Caudate nucleus (tissue), 63 donors: ENCODE measurements at places on chromosomes 4 and X.

- DNase-seq = no peak
These were observed 374.2 kb upstream of the F9 start for GRCh38 chrX:139156356-139156755.

GRCh38 chr4:102500696-102501446, at the start of gene NFKB1:
TSS of gene NFKB1 (plus strand) at chr4:102501359. CDS start at chr4:102525519, 24,160 bp downstream.
- DNase-seq = peak; percentile 43

DNA sequence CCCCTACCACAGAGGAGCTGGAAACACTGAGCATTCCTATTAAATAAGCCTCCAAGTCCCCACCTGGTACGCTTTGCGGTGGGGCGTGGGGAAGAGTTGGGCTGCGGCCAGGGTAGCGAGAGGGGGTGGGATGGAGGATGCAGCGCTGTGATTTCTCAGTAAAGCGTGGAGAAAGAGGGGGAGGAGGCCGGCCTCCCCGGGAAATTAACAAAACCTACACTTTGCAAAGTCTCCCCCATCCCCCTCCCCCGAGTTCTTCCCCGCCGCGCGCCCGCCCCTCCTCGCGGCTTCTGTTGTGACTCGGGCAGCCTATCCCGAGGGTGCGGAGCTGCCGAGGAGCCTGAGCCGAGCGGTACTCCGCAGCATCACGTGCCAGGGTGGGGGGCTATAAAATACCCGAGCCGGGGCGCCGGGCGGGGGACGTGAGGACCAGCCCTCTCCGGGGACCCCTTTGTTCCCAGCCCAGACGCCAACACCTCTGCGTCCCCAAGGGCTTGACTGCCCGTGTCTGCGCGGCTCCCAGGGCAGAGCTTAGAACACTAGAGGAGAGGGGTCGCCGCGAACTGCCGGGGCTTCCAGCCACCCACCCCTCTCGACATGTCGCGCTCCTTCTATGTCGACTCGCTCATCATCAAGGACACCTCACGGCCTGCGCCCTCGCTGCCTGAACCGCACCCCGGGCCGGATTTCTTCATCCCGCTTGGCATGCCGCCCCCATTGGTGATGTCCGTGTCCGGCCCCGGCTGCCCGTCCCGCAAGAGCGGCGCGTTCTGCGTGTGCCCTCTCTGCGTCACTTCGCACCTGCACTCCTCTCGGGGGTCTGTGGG, at the start of gene GSX2:
GSX2 (plus strand) TSS at position 416 of the 827 bp plus-strand sequence; CDS start at position 598, 182 bp downstream.
- no peak for DNase-seq

GRCh38 chr4:133045288-133045687, 103.8 kb upstream of the PCDH10 start:
- DNase-seq = no peak

GRCh38 chr4:113759696-113760093, 1.8 kb downstream of the CAMK2D start:
- no peak for DNase-seq

DNA sequence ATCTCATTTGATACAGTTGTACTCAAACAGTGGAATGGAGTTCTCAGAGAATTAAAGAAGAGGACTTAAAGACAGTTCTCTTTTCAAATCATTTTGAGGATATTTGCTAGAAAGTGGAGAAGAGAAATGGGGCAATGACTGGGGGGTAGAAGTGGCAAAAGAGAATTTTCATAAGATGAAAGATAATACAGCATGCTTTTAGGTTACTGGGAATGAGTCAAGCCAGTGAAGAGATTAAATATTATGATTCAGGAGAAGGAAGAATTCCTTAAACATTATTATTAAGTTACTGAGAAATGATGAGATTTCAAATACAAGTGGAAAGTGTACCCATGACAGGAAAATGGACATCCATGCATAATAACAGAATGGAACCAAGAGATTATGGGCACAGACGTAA, 219.0 kb upstream of the DKK2 start:
- no peak for DNase-seq

DNA sequence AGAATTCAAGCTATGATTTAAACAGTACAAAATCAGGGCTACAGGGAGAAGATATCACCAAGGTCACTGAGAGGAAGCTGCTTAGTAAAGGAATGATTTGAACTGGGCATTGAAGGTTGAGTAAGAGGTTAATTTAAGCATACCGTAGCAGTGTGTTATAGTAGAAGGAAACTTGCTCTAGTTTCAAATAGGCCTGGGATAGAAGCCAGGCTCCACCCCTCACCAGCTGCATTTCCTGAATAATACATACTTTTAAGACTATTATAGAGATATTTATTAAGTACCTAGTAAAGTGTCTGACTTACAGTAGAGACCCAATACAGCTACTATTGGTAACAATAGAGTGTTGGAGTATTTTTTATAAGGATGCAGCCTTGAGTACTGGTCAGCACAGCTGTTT, 118.0 kb upstream of the GLRA2 start:
- DNase-seq = no peak

- DNase-seq = no peak
These were observed 99.2 kb downstream of the TSPAN7 start for GRCh38 chrX:38660395-38661102.

DNA sequence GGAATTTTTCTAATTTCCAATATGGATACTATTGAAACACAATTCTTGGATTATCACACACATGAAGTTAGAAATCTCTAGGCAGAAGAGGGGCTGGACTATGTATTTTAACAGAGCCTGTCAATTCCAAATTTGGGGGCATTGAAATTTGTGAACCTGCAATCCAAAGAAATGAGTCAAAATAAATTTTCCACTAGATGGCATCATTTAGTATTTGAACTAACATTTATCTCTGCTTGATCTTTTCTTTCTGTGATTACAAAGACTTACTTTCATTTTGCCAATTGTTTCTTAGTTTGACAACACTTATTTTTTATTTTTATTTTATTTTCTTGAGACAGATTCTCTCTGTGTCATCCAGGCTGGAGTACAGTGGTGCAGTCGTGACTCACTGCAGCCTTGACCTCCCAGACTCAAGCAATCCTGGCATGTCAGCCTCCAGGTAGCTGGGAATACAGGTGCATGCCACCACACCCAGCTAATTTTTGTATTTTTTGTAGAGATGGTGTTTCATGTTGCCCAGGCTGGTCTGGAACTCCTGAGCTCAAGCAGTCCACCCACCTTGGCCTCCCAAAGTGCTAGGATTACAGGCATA, 2.7 kb upstream of the PYURF start:
- DNase-seq = no peak

GRCh38 chr4:38237139-38237538, 276.9 kb downstream of the PTTG2 start:
- DNase-seq = no peak

- DNase-seq = no peak
These were observed 1077.3 kb upstream of the PCDH10 start for GRCh38 chr4:132071815-132072214.

GRCh38 chr4:1166509-1167243, 5.7 kb downstream of the SPON2 start:
- no peak for DNase-seq

DNA sequence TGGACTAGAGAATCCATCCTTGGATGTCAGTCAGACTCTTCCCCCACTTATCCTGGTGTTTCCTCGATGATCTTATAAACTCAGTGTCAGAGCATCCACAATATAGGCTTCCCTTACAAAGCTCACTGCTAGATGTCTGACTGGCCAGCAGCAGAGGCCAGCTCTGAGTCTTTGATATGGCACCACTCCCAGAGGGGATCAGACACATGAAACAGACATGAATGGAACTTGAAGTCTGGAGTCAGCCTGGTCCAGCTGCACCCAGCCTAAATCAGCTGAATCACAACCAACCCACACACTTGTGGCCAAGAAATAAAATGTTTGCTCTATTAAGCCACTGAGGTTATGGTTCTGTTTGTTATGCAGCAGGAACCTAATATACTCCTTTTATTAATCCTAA, 129.6 kb upstream of the MED14 start:
- DNase-seq = no peak

GRCh38 chr4:4302416-4302815, 12.4 kb downstream of the ZBTB49 start:
- no peak for DNase-seq

GRCh38 chrX:147850875-147851274, 60.8 kb upstream of the FMR1 start:
- DNase-seq = no peak

GRCh38 chr4:38266616-38267015, 306.4 kb downstream of the PTTG2 start:
- DNase-seq = peak; percentile 58

DNA sequence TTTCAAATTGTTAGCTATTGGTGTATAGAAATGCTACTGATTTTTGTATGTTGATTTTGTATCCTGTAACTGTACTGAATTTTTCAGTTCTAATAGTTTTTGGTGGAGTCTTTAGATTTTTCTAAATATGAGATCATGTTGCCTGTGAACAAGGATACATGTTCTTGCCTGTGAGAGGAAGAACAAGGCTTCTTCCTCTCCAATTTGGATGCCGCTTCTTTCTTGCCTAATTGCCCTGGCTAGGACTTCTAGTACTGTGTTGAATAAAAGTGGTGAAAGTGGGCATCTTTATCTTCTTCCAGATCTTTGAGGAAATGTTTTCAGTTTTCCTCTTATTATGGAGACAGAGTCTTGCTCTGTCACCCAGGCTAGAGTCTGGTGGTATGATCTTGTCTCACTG, 16.2 kb upstream of the NAP1L5 start:
- no peak for DNase-seq

- no peak for DNase-seq
These were observed 73.0 kb upstream of the HPGD start for GRCh38 chr4:174595141-174595929.

- no peak for DNase-seq
These were observed 502.4 kb downstream of the NLGN4X start for GRCh38 chrX:5726224-5726623.

DNA sequence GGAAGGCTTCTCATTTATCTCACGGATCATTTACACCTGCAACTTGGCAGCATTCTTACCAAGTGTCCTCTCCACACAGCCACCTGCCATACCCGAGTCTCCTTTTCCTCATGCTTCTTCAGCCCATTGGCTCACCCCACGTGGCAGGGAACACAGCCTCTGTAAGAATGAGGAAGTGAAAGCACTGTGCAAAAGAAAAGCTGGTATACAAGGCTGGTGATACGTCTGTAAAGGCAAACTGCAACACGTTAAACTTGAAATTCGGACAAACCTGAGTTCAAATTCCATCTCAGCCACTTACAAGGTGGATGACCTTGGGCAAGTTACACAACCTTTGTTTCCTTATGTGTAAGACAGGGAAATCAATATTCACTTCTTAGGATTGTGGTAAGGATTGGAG, 164.0 kb upstream of the RASGEF1B start:
- DNase-seq = no peak

DNA sequence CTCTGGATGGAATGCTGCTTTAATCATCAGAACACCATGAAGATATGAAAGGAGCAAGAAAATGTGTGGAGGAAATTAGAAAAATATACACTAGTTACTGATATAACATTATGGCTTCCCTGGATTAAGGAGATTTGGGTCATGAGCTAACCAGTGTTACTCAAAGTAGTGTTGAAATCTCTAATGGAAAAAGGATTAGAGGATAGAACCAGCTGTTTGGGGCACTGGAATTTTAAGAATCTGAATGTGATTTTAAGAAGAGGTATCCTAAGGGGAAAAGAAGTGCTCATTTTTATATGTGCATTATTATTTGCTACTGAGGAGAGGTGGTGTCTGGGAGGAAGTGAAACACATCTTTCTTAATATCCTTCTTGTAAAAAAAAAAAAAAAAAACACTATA, 164.1 kb upstream of the PPARGC1A start:
- DNase-seq = no peak

- no peak for DNase-seq
These were observed 30.3 kb upstream of the HTRA3 start for GRCh38 chr4:8239226-8239625.

- DNase-seq = no peak
These were observed 102.9 kb downstream of the LIMCH1 start for GRCh38 chr4:41640906-41641305.

GRCh38 chr4:1383728-1384591, 22.3 kb downstream of the NKX1-1 start:
- DNase-seq = no peak

- DNase-seq = no peak
These were observed 103.4 kb downstream of the DDIT4L start for GRCh38 chr4:100086766-100087431.

DNA sequence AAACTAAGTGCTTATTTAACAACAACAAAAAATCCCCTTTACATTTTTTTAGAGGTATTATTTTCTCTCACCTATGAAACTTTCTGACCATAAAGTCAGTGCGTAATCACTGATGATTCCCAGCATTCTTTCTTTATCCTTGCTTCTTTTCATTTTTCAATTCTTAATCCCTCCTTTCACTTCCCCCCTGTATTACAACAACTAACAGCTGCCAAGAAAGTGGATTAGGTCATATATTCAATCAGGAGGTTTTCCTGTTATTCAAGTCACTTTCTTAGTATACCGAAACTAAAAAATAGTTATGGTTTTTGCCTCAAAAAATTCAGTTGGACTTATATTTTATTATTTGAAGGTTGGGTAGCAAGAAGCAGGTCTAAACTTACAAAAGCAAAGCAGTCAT, 2.1 kb upstream of the STAP1 start:
- no peak for DNase-seq

DNA sequence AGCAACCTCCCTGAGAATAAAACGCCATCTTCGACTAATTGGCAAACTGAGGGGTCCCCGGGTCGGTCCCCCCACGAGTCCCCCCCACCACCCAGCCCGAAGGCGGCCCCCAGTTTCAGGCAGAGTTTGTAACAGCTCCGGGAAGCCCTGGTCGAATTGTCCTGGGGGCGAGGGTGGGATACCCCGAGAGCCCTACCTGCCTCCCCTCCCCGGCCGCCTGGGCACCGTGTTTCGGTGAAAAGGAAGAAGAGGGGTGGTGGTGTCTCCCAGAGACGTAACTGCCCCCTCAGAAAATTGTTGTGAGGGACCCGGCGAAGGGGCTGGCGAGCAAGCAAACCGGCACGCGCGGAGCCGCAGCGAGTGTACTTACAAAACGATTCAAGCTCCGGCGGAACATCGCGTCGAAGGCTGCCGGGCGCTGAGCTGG, 1.2 kb downstream of the ATP11C start:
- DNase-seq = no peak

DNA sequence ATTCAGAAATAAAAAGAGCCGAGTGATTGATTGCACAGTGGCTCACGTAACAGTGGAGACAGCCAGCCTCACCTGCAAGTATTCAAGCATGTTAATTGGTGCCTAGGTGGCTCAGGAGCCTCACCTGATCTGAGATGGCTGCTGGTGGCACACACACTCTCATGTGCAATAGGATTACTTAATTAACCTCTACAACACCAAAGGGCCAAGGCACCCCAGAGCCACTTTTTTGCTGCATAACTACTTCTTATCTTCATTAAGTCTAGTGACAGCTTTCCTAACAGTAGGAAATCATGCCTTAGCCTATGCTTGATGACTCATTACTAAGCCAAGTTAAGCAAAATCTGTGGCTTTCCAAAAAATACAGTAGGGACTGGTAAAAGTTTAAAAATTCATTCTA, 117.3 kb upstream of the NOCT start:
- DNase-seq = no peak

- no peak for DNase-seq
These were observed 103.9 kb downstream of the MAML3 start for GRCh38 chr4:140049849-140050637.

DNA sequence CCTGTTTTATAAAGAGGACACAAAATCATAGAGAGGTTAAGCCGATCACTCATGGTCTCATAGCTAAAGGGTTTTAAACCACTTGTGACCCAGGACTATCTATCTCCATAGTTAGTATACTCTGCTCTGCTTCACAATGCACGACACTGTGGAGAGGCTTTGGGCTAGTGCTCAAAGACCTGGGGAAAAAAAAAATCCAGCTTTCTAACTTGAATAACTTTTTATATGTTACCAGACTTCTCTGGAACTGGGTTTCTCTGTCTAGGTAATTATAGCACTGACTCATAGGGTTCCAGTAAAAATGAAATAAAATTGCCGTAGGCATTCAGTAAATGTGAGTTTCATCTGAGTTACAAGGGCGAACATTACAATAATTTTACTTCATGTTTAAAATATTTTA, 273.7 kb upstream of the TECRL start:
- DNase-seq = no peak
